ENCODE measurements at places on chromosomes 3 and 15.

DNA sequence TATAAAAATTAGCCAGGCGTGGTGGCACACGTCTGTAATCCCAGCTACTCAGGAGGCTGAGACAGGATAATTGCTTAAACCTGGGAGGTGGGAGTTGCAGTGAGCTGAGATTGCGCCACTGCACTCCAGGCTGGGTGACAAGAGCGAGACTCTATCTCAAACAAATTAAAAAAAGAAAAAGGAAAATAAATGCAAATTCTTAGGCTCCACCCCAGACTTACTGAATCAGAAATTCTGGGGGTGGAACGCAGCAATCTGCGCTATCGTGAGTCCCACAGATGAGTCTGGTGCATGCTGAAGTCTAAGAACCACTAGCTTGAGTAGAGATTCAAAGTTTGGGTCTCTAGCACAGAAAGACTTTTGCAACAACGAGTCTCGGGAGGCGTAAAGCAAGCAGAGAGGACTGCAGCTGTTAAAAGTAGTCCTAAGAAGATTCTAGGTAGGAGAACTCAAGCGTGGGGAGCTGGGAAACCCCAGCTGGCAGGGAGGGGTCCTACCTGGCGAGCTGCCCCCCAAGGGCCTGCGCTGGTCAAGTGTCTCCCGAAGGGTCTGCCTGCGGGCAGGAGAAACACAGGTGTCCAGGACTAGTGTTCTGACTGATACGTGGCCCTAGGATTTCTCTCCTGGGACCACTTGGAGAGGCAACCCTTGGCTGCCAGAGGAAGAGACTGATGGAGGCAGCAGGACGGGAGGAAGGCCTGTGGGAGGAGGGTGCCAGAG is 21.9 kb downstream of the CEP19 start:
- H3K4me1 ChIP-seq, result peaks cover 66% of the 10 kb centered on the region
- H3K27me3 ChIP-seq, result no peaks in the 10 kb centered on the region
- no peak for DNase-seq
- H3K27ac ChIP-seq, result no peak overlapping the region
- H3K4me3 ChIP-seq, result no peak overlapping the region
- H3K36me3 ChIP-seq, result no peaks in the 10 kb centered on the region

GRCh38 chr15:57224664-57225063 is 151.6 kb upstream of the CGNL1 start:
- peak; percentile 52 for DNase-seq
- H3K36me3 ChIP-seq, result no peaks in the 10 kb centered on the region
- no peaks in the 10 kb centered on the region for H3K27me3 ChIP-seq
- H3K4me1 ChIP-seq, result peaks cover 3% of the 10 kb centered on the region

DNA sequence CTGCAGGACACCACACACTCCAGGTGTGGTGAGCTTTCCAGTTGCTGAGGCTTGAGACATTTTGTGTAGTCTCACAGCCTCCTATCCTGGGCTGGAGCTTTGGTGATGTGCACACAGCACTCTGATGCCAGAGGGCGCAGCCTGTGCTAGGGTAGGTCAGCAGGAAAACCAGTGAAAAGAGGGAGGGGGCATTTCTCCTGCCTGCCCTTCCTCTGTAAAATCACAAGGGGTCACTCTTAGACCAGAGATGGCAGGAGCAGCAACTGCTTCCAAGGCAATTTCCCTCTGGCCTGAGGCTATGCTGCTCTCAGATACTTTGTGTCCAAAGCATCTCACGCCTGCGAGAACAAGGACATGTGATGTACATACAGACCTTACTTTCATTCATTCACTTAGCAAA is 16.5 kb upstream of the MUSTN1 start:
- peaks cover 6% of the 10 kb centered on the region for H3K4me1 ChIP-seq
- no peak overlapping the region for H3K4me3 ChIP-seq
- DNase-seq, result peak; percentile 75
- H3K36me3 ChIP-seq, result peaks cover 2% of the 10 kb centered on the region
- H3K27ac ChIP-seq, result no peak overlapping the region

DNA sequence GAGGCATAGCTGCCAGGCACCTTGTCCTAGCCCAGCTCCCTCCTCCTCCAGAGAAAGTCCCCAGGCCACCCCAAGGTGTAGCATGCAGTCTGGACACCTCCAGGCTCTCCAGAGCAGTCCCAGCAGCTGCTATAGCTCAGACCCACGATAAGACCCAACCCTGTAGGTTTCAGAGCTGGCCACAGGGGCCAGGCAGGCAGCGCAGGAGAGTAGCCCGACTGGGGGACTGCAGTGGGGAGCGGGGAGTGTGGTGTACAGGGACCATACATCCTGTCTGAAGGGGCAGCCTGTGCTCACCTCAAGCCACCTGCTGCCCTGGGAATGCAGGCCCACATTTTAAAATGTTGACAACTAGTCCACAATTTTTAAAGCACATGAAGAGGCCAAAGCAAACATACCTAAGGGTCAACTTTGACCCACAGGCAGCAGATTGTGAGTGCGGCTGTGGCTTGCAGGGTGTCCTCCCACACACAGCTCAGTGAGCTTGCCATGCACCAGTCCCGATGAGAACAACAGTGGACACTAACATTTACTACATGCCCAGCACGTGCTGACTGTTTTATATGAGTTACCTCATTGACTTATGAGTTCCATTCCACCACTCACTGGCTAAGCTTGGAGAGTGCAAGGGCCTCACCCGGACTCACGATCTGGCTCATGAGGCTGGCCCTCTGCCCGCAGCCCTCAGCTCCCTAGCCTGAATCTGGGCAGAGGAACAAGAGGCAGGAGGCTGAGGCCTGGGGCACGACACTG is 81.4 kb downstream of the DNAJB8 start:
- no peak overlapping the region for H3K4me3 ChIP-seq
- H3K4me1 ChIP-seq, result no peaks in the 10 kb centered on the region
- H3K36me3 ChIP-seq, result no peaks in the 10 kb centered on the region
- no peak for DNase-seq

GRCh38 chr3:43203022-43203421 is 83.3 kb upstream of the SNRK start:
- H3K36me3 ChIP-seq, result no peaks in the 10 kb centered on the region
- H3K4me1 ChIP-seq, result no peaks in the 10 kb centered on the region
- no peak overlapping the region for H3K4me3 ChIP-seq

DNA sequence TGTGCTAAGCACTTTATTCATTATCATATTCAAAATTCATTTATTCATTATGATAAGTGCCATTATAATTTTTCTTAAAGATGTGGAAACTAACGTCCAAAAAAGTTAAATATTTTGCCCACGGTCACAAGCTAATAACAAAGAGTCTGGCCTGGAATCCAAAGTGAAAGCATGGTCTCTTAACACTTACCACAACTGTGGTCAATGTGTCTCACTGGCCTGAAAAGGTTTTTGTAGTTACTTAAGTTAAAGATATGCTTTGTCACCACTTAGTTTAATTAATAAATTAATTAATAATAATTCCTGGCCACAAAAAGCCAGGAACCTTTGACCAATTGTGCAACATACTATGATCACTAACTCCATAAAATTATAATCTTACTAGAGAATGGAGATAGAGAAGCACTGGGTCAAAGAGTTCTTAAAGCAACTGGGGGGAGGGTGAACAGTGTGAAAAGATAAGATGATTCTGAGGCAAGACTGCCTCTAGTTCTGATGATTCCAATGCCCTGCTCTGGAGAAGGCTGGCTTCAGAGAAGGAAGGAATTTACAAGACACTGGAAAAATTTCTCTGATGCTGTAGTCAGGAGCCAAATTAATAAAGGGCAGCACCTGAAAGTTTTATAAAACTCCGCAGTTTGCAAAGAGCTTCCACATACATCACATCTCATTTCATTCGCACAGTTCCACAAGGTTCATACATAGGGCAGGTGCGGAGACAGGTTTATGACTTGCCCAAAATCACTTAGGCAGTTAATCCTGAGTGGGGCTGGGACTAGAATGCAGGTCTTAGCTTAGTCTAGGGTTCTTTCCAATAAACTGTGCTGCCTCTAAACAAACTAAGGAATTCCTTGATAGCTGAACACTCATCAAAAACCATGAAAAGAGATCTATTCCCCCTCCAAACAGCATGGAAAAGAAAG is 32.5 kb downstream of the NPTN start:
- peaks cover 46% of the 10 kb centered on the region for H3K4me1 ChIP-seq
- no peak overlapping the region for H3K27ac ChIP-seq
- no peak overlapping the region for H3K4me3 ChIP-seq
- no peak for DNase-seq

DNA sequence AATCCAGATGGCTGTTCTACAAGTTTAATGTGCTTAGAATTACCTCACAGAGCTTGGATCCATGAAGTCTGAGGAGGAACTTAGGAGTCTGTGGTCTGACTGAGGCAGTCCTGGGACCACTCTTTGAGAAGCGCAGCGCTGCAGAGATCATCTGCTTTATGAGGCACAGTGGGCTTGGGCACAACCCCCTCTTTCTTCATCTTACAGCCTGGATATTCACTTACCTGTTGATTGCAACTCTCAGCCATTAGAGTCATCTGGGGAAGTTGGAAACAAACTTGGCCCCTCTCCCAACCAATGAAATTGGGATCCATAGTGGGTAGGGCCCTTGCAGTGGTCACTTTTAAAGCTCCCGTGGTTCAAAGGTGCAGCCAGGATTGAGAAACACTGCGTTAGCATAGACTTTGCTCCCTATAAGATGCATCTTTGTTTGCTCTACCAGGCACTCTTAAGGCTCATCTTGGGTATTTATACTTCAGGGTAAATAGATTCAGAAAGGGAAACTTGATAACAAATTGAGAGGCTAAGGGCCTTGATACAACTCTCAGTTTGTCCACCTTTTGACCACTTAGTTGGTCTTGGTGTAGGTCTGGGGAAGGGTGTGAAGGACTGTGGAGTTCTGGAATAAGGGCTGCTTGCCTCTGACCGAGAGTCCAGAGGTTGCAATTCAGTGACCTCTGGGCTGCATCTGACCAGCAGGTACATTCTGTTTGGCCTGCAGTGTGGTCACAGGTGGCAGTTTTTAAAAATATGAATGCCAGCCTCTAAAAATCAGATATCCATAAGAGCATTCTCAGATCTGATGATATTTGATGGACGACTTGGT is 22.8 kb downstream of the FEM1B start:
- H3K4me1 ChIP-seq, result peaks cover 6% of the 10 kb centered on the region
- H3K27ac ChIP-seq, result no peak overlapping the region
- H3K36me3 ChIP-seq, result peaks cover under 1% of the 10 kb centered on the region
- no peak for DNase-seq
- H3K4me3 ChIP-seq, result no peak overlapping the region
